Activated CD8-positive, alpha-beta memory T cell treated with anti-CD3 and anti-CD28 coated beads for 4 hours (primary cell): ENCODE measurements at places on chromosomes 2 and 18.

GRCh38 chr18:25614168-25614567 lies 262.2 kb upstream of the ZNF521 start:
- DNase-seq: no peak

GRCh38 chr18:9549405-9549804 lies 65.0 kb downstream of the PPP4R1 start:
- no peak for DNase-seq

GRCh38 chr2:37263839-37264238 lies 32.4 kb downstream of the NDUFAF7 start:
- DNase-seq: no peak

DNA sequence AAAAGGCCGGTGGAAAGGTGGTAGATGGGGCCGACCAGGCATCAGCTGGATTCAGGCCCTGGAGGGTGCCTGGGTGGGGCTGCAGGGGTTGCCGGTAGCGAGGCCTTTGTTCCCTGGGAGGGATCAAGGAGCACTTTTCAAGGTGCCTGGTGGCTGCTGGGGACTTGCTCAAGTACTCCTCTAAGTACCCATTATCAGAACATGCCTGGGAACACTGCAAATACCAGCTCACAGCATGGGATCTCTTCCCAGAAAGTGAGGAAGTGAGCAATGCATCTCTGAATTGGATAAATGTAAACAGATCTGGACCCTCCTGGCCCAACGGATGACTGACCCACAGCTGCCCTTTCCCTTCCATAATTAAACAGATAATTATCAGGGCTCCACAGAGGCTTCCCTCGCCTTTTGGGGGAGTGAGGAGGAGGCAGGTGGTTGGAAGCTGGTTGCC lies 210.5 kb downstream of the SH3RF3 start:
- no peak for DNase-seq

DNA sequence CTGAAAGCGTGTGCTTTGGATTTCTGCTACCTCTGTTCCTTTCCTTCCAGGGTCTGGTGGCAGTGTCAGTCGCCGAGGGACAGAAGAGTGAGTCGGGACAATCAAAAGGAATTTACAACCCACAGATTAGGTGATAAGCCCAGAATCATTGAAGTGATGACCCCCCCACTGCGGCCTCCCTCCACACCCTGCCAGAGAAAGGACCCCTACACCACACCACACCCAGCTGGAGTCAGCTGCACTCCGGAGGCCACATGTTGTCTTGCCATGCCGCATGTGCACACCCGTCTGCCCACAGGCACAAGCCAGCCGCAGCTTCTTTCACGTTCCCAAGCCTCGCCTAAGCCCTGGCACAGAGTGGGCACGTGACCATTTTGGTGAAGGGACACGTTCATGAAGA lies 366.8 kb upstream of the SALL3 start:
- no peak for DNase-seq

GRCh38 chr18:76350134-76351025 lies 144.7 kb downstream of the ZNF516 start:
- DNase-seq: no peak
